ENCODE measurements at places on chromosomes 12 and 14.
A peak's percentile ranks its signal among the peaks of the same experiment; 100 is the strongest.

- no peak for DNase-seq
These were observed 311.7 kb upstream of the CCDC196 start for GRCh38 chr14:66174453-66174891.

GRCh38 chr14:20455355-20456300 is 602 bp downstream of the APEX1 start:
- DNase-seq = peak; percentile 92

- no peak for DNase-seq
These were observed 103.1 kb downstream of the HELB start for GRCh38 chr12:66405395-66405794.

- no peak for DNase-seq
These were observed 7.8 kb downstream of the GALNT6 start for GRCh38 chr12:51383269-51383905.

GRCh38 chr12:110743571-110744093 is 941 bp upstream of the PPP1CC start:
- DNase-seq = no peak

GRCh38 chr14:53924753-53925152 is 31.9 kb downstream of the BMP4 start:
- no peak for DNase-seq

- no peak for DNase-seq
These were observed 1044.3 kb downstream of the BCL11B start for GRCh38 chr14:98227727-98228111.

DNA sequence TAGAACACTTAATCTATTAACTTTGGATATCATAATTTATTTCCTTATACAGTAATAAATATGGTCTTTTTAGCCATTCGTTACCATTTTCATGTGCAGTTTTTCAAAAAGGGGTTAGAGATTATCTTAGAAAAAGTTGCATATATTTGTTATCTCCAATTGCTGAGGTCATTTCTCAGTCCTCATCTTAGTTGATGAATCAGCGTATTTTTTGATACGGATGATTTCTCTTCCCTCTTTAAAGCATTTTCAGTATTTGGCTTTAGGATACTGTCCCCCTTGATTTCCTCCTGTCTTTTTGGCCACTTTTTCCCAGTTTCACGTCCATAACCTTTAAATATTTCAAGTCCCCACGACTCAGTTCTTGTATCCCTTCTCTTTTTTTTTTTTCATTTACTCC is 21.8 kb downstream of the DNAL1 start:
- DNase-seq = no peak

GRCh38 chr14:22263961-22264360 is 325.1 kb downstream of the DAD1 start:
- DNase-seq = no peak

DNA sequence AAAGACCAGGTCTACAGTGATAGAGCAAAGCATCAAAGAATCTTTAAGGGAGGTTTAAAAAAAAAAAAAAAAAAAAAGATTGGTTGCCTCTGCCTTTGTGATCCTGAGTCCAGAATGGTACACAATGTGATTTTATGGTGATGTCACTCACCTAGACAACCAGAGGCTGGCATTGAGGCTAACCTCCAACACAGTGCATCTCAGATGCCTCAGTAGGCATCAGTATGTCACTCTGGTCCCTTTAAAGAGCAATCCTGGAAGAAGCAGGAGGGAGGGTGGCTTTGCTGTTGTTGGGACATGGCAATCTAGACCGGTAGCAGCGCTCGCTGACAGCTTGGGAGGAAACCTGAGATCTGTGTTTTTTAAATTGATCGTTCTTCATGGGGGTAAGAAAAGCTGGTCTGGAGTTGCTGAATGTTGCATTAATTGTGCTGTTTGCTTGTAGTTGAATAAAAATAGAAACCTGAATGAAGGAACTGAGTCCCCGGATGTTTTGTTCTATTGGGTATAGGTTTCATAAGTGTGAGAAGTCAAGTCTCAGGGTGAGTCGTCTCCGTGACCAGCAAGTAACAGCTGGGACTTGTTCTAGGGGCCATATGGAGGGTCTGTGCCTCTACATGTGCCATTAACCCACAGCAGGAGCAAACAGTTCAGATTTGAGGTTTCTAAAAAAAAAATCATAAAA is 9.3 kb downstream of the PEBP1 start:
- no peak for DNase-seq

GRCh38 chr12:14836336-14837210 is 6.8 kb downstream of the ART4 start:
- DNase-seq = no peak

GRCh38 chr12:31931796-31932715 is 27.2 kb upstream of the RESF1 start:
- DNase-seq = no peak

- no peak for DNase-seq
These were observed 14.8 kb downstream of the BCL11B start for GRCh38 chr14:99257122-99257672.

- peak; percentile 23 for DNase-seq
These were observed 52.3 kb downstream of the PLEKHA5 start for GRCh38 chr12:19181666-19182426.

GRCh38 chr12:54018468-54018984 is 9.7 kb upstream of the HOXC6 start:
- DNase-seq = peak; percentile 28

DNA sequence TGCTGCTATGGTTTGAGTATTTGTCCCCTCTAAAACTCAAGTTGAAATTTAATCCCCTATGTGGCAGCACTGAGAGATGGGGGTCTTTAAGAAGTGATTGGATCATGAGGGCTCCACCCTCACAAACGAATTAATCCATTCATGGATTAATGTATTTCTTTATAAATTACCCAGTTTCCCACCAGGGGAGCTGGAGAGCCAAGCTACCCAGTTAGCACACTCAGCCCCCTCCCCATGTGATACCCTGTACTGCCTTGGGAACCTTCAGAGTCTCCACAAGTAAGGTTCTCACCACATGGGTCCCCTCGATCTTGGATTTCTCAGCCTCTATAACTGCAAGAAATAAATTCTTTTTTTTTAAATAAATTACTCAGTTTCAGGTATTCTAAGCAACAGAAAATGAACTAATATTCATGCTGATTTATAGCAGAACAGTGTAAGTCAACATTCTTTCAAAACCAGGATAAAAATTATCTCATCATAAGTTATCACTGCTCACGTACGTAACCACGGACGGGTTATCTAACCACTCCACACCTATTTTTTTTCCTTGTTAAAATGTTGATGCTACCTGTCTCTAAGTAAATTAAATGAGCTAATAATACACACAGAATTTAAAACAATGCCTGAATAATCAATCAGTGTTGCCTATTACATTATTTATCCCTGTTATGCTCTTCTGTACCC is 3.6 kb downstream of the NAP1L1 start:
- DNase-seq = no peak

GRCh38 chr14:100836941-100837804 is 11.3 kb downstream of the MEG3 start:
- no peak for DNase-seq

GRCh38 chr14:102353126-102353619 is 9.5 kb downstream of the CINP start:
- no peak for DNase-seq

- DNase-seq = no peak
These were observed 13.3 kb downstream of the KCTD10 start for GRCh38 chr12:109463756-109464155.

DNA sequence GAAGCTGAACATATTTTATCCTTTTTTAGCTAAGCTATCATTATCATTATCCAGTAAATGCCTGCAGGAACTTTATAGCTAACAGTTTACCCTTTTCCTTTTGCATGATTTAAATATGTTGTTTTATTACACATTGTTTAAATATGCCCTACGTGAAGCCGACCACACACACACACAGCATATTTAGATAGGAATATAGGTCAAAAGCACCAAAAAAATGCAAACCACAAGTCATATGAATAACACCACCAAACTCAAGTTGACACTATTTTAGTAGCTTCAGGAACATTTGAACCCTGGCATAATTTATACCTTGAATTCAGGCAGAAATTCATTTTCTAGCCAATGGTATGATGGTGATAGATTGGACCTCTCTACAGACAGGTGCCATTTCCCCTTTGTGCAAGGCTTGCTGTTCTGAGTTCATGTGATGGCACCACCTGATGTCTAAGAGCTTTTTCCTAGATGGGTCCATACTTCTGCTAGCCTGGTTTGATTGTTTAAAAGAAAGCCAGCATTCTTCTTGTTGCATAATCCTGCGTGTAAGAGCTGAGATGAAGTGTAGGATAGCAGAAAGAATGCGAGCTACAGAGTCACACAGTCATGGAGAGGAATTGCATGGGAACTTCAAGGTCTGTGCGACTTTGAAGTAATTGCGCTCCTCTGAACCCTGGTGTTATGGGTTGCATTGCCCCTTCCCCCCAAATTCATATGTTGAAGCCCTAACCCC is 454.8 kb upstream of the SOX5 start:
- DNase-seq = no peak

GRCh38 chr12:25494926-25495325 is 58.2 kb downstream of the LMNTD1 start:
- DNase-seq = no peak

DNA sequence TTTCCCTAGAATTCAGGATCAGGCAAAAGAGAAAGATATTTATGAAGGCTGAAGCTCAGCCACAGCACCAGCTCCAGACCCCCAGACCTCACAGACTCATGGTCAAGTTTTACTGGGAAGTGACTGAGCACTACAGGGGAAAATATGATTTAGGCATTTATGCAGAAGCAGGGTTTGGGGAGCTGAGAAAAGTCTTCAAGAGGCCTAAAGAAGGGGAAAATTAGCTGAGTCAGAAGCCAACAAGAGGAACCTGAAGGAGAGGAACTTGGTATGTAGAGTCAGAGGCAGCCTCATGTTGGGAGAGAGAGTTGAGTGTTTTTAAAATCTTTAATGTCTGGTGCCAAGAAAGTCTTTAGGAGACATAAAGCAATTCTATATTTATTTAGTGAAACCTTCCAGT is 63.0 kb downstream of the FOS start:
- DNase-seq = no peak

DNA sequence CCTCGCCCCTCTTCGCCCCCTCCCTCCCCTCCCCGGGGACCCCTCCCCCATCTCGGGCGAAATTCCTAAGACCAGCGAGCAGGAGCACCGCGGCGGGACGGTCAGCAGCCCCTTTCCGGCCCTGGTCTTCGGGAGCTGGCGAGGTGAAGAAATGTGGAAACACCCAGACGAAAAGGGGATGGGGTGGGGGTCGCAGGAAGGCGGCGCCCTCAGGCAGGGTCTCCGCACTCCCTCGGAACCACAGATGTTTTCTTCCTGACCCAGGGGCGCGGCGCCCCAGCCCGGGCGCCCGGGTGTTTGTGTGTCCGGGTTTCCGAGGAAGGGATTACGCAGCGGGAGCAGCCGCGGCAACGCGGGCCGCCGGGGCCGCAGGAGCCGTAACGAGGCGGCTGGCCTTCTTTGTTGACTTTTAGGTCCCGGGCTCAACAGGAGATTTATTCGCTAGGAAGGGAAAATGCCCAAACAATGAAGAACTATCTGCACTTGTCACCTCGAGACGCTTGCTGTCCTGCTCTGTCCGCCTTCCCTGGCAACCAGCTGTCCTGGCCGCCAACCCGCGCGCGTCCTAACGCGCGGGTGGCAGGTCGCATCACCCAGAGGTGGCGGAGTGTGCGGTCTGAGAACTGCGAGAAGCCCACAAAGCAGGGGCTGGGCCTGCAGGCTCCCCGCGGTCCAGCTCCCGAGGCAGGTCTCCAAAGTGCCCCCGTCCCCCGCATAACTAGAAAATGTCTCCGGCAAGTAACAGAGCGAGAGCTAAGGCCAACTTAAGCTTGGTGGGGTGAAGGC is 7.0 kb downstream of the FOXA1 start:
- no peak for DNase-seq

DNA sequence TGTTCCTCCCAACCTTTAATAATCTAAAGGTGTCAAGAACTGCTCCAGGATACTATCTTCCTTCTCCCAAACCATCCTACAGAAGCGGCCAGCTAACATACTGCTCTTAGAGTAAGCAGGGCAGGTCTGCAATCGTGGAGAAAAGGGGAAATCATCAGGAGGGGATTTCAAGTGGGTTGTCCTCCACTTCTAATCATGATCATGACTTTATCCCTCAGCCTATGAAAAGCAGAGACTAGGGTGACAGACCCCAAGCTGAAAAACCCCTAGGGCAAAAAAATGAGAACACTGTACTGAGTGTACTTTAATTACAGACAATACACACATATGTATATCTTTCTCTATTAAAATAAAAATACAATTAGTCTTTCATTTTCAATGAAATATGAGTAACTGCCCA is 13.9 kb downstream of the DUSP16 start:
- no peak for DNase-seq

GRCh38 chr12:104216521-104216924 is 944 bp downstream of the TXNRD1 start:
- no peak for DNase-seq

DNA sequence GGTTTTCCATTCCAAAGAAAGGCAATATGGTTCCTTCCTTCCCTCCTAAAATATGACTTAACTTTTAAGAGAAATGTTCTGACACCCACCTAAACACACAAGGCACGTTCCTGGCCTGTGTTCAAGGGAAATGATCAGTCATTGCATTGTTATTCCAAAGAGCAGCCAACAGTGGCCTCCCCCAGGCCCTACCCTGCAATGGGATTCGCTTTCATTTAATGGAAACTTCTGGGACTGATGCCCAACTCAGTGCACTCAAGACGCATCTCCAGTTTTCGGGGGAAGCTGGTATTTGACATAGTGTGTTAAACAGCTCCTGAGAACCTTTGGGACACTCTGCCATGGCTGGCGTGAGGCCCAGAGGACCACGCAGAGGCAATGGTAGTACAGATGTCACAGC is 65.9 kb downstream of the DDX51 start:
- no peak for DNase-seq

GRCh38 chr12:122028165-122028904 is 6.7 kb downstream of the BCL7A start:
- DNase-seq = no peak

DNA sequence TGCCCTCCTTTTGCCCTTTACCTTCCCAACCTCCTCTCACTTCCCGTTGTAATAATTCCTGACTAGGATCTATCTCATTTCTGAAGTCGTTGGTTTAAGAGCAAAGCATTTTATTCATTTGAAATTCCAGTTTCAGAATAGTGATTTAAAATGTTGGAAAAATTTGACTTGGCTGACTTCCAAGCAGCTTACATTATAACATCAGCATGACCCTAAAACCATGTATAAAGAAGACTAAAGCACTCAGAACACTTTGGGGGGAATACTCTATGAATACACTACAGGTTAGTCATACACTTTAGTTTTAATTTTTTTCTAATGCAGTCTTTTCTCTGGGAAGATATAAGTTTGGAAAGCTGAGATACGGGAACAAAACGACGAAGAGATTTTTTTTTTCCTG is 161.1 kb downstream of the BTG1 start:
- DNase-seq = no peak

GRCh38 chr12:94898388-94898787 is 105.1 kb downstream of the NDUFA12 start:
- no peak for DNase-seq

DNA sequence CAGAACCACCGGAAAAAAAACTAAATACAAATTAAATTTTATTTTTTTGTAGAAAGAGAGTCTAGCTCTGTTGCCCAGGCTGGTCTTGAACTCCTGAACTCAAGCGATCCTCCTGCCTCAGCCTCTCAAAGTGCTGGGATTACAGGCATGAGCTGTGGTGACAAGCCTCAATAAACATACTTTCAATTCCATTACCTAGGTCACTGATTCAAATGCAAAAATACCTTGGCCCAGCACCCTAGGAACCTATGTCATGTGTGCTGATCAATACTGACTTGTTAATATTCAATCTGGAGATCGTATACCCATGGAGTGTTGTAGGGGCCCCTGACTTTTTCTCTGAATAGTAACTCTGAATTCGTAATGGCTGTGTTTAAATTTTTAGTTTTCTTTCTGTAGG is 7.1 kb upstream of the TMEM30B start:
- DNase-seq = no peak

GRCh38 chr14:65502676-65503124 is 90.2 kb downstream of the FUT8 start:
- DNase-seq = peak; percentile 29

All from NCI-H1105 treated with DMSO at 0.1 percent for 48 hours (cell line).